ENCODE measurements at places on chromosomes 4 and X.

DNA sequence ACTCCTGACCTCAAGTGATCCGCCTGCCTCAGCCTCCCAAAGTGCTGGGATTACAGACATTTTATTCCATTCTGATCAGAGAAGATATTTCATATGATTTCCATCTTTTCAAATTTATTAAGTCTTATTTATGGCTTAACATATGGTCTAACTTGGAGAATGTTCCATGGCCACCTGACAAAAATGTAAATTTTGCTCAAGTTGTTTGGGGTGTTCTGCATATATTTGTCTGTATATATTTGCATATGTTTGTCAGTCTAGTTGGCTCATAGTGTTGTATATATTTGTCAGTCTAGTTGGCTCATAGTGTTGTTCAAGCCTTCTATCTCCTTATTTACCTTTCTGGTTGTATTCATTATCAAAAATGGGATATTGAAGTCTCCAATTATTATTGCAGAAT is 16.2 kb upstream of the ATRX start:
- no peaks in the 10 kb centered on the region for H3K4me1 ChIP-seq
- DNase-seq: no peak
- no peak overlapping the region for H3K4me3 ChIP-seq

GRCh38 chr4:67483868-67484602 is 61.3 kb downstream of the CENPC start:
- H3K27ac ChIP-seq: no peak overlapping the region
- DNase-seq: no peak
- H3K36me3 ChIP-seq: peaks cover 62% of the 10 kb centered on the region
- H3K27me3 ChIP-seq: no peaks in the 10 kb centered on the region
- H3K4me1 ChIP-seq: peaks cover 5% of the 10 kb centered on the region
- no peak overlapping the region for H3K4me3 ChIP-seq

GRCh38 chr4:166972071-166972470 is 262.2 kb downstream of the SPOCK3 start:
- H3K27ac ChIP-seq: no peak overlapping the region
- H3K4me3 ChIP-seq: no peak overlapping the region
- H3K27me3 ChIP-seq: no peaks in the 10 kb centered on the region
- DNase-seq: no peak

- H3K36me3 ChIP-seq: no peaks in the 10 kb centered on the region
- no peaks in the 10 kb centered on the region for H3K27me3 ChIP-seq
- no peak overlapping the region for H3K27ac ChIP-seq
- no peak overlapping the region for H3K4me3 ChIP-seq
- H3K4me1 ChIP-seq: no peaks in the 10 kb centered on the region
Measured at GRCh38 chr4:149884046-149884445, 68.4 kb upstream of the IQCM start.

GRCh38 chrX:153643431-153644351 is 3.3 kb upstream of the DUSP9 start:
- H3K4me3 ChIP-seq: no peak overlapping the region
- no peaks in the 10 kb centered on the region for H3K36me3 ChIP-seq
- peaks cover 10% of the 10 kb centered on the region for H3K4me1 ChIP-seq
- H3K27ac ChIP-seq: no peak overlapping the region

Measured in activated naive CD4-positive, alpha-beta T cell treated with anti-CD3 and anti-CD28 coated beads, Interleukin-2, amount 10 ng/mL, durations not matched to agents 7 days and 5 days (primary cell).